Right cardiac atrium (tissue), 5 donors: ENCODE measurements at places on chromosomes 1 and 21. TPM values are rescaled to one million over a fixed set of nuclear protein-coding genes. Genes with fewer than 3 reads are reported as not detected.

ANKRD35 gene
- total RNA-seq: 2.2 TPM

PTGER3 gene
- total RNA-seq: 3.8 TPM

LRRC71 gene
- total RNA-seq: not detected

CYP4B1 gene
- 4.6 TPM for total RNA-seq

ELF3 gene
- total RNA-seq: not detected

AMPD2 gene
- total RNA-seq: 26.1 TPM
